ENCODE measurements at places on chromosomes 4 and X.
A peak's percentile ranks its signal among the peaks of the same experiment; 100 is the strongest.

DNA sequence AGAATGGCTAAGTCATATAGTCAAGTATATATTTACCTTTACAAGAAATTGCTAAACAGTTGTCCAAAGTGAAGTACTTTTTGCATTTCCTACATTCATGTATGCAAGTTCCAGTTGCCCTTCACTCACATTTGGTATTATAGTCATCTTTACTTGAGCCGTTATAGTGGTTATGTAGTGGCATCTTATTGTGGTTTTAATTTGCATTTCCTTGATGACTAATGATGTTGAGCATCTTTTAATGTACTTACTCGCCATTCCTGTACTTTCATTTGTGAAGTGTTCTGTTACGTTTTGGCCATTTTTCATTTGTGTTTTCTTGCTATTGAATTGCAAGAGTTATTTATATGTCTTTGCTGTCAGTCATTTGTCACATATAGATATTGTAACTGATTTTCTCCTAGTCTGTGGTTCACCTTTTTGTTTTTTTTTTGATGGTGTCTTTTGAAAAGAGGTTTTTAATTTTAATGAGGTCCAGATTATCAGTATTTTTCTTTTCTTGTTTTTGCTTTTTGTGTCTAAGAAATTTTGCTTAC lies 27.6 kb downstream of the ARFIP1 start:
- DNase-seq = peak; percentile 44

- no peak for DNase-seq
Observed at GRCh38 chrX:11269006-11269405, 24.2 kb upstream of the AMELX start.

DNA sequence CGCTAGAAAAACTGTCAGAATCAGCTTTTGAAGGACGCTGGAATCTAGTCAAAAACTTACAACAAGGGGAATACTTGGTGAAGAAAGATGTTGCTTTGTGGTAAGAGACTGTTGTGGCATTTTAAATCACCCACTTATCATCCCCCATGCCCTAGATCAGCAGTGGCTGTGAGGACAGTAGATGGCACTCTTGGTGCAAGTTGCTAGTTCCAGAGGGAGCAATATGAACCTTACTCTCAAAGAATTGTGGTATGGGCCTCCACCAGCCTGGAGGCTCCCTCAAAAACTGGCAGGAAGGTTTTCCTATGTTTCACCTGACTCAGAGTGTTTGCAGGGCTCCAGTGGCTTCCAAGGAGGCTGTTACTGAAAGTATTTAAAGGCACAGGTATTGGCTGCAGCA lies 37.7 kb upstream of the SLC16A2 start:
- DNase-seq = no peak

DNA sequence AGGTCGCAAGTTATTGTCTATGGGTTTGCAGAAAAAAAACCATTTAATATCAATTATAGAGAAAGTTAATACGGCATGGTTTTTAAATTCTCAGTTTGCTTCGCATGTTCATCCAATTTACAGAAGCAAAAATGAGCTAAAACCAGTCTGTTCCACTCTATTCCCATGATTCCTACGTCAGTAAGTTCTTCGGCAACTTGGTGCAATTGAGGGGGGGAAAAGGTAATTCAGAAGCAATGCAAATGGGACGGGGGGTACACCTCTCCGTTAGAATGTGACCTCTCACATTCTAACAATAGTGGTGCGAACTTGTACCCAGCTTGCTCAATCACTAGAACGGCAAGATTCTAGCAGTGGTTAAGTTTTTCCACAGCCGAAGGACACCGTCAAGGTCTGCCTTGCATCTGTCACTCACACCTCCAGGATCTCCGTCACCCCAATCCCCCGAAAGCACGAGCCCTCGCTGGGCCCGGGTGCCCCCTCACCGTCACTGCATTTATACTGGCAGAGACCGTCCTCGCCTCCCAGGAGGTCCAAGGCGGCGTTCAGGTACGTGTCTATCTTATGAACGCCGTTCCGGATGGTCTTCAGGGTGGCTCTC lies 653 bp downstream of the PLA2G12A start:
- DNase-seq = no peak

DNA sequence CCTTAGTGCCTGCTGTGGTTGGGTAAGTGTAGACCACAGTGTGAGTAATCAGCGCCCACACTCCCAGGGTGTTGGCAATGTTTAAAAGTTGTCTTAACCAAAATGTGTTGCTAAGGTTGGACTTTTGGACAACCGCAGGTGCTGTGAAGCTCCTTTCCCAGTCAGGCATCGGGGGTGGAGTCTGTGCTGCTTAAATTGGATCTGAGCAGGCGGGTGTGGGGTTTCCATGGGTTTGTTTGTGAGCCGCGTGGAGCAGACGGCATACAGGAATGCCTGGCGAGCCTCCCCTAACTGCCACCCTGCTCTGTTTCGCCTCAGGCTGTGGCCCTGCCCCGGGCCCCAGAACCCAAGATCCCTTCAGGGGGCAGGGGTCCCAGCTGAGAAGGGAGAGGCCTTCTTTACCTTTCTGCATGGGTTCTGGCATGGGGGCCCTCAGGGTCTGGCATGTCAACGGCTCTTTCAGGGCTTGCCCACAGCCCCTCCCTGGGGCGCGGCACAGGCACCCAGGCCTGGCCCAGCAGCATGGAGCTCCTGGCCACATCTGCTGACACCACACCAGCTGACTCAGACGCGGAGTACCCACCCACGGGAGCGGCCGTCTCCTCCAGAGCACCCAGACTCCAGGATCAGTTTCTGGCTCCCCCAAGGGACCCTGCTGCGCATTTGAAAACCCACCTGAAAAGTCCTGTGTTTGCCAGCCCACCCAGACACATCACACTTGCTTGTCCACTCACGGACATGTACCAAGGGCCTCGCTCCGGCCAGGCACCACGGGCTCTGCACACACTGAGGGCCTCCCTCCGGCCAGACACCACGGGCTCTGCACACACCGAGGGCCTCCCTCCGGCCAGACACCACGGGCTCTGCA lies 5.1 kb upstream of the SPON2 start:
- peak; percentile 76 for DNase-seq

GRCh38 chr4:75939890-75940691 lies 722 bp downstream of the NAAA start:
- peak; percentile 75 for DNase-seq

DNA sequence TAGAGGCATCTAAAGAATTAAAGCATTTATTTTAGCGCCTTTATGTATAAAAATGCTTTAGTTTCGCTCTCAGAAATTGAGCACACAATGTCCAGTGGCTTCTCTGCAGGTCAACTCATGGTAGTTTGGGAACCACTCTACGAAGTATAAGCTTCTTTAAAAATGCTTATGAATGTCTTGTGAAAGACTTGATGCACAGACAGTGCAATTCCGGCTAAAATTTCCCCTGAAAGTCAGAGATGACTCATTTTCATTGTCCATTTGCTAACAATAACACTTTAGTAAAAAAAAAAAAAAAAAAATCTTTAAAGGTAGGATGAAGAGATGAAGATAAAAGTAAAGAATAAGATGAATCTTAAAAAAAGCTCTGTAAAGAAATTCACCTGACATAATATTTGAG lies 117.2 kb downstream of the PDHA2 start:
- no peak for DNase-seq

DNA sequence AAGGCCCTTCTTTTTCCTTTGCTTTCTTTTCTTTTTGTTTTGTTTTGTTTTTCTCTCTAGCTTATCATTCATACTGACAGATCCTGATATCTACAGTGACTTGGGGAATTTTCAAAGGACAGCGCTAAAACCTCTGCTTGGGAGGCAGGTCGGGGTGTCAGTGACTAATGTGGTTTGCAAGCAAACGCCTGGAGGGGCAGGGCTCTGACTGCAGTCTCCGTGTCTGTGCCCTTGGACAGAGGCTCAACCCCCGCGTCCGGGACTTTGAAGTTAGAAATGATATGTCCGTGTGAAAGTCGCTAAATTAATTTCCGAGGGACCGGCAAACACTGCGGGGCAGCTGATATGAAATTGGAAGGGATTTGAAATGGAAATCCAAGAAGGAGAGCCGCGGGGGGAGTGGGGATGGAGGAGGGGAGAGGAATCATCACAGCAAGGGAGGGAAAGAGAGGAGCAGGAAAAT lies 312.4 kb downstream of the DHRSX start:
- DNase-seq = no peak
